ENCODE measurements at places on chromosomes 6 and 20.

GRCh38 chr6:77879527-77879926, 226.7 kb downstream of the MEI4 start:
- no peak for DNase-seq

GRCh38 chr6:136604928-136605510, 54.8 kb upstream of the MAP7 start:
- DNase-seq, result no peak

GRCh38 chr20:31593221-31594001, 11.7 kb upstream of the ID1 start:
- peak; percentile 90 for DNase-seq

DNA sequence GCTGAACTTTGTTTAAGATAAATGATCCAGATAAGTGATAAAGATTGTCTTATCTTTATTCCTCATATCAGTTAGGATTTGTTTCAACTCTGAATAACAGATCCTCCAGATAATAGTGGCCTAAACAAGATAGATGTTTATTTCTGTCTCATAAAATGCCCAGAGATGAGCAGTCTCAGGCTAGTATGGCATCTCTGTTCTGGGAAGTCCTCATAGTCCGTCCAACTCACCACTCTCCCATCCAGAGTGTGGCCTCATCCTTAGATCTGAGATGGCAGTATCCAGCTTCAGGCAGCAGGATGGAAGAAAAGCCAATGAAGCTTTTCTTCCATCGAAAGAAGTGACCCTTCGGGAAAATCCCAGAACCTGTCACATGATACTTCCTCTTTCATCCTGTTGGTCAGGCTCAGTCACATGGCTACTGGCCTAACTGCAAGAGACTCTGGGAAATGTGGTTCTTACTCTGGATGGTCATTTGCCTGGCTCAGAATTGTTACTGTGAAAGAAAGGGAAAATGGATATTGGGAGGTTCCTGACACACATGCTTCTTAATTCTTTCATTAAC, 29.4 kb upstream of the TAGAP start:
- DNase-seq, result peak; percentile 33

DNA sequence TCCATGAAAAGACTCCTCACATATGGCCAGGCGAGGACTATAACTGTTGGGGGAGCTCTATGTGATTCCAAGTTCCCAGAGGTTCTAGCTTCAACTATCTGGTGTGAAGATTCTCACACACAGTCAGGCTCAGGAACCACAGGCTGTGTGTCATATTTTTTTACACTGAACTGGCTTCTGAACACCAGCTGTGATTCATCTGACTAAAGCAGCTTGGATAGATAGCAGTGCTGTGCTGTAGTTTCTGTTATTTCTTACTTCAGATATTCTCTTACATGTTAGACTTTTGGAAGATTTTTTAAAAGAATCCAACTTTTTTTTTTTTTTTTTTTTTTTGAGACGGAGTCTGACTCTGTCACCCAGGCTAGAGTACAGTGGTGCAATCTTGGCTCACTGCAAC, 140.7 kb upstream of the MCHR2 start:
- peak; percentile 56 for DNase-seq

DNA sequence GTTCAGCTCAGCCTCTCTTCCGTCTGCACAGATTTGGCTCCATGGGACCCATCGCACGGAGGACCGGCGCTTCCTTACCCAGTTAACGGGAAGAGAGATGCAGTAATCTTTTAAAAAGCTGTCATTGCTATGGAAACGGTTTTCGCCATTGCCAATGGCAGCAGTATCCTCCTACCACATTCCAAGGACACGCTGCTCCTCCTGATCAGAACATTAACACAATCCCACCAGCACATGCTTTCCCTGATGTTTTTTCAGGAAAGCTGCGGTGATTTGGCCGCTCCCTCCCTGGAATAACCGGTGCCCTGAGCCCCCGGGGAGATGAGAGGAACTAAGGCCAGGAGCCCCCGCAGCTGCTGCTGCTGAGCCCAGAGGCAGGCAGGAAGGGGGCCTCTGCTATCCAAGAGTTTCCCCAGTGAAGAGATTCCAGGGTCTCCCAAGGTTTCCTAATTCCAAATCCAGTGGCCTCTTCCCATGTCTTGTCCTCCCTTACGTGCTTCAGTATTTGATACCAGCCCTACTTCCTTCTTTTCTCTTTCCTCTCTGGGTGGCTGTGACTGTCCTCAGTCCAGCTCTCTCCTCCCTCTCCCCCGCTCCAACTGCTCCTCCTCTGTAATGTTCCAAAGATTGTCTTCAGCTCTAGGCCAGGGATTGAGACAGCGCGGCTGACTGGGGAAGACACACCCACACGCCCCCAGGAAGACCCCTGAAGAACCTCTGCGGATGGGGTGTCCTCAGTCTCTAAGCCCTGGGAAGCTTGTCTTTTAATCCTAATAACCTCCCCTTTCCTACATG, 2.6 kb downstream of the BNIP5 start:
- peak; percentile 17 for DNase-seq

GRCh38 chr20:1676650-1677049, 19.1 kb upstream of the SIRPG start:
- DNase-seq, result no peak

DNA sequence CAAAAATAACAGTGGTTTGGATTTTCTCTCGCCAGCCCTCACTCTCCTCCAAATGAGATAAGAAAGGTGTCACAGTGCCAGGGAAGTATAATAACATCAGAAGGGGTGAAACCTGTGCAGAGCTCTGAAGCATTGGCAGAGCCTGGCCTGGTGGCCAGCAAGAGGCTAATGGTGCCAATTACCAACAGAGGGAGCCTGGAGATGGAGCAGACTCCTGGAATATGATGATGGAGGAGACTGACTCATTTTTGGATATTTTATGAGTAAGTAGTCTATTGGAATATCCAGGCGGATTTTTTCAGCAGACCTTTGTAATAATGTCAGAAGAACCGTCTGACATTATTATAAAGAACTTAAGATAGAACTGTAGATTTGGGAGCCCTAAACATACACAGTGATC, 442.6 kb upstream of the MARCKS start:
- peak; percentile 89 for DNase-seq

All from fibroblast of skin of right biceps (primary cell).